Esophagus muscularis mucosa (tissue), 4 donors: ENCODE measurements at places on chromosomes 1 and 21. TPM values are rescaled to one million over a fixed set of nuclear protein-coding genes. Genes with fewer than 3 reads are reported as not detected.

DNA sequence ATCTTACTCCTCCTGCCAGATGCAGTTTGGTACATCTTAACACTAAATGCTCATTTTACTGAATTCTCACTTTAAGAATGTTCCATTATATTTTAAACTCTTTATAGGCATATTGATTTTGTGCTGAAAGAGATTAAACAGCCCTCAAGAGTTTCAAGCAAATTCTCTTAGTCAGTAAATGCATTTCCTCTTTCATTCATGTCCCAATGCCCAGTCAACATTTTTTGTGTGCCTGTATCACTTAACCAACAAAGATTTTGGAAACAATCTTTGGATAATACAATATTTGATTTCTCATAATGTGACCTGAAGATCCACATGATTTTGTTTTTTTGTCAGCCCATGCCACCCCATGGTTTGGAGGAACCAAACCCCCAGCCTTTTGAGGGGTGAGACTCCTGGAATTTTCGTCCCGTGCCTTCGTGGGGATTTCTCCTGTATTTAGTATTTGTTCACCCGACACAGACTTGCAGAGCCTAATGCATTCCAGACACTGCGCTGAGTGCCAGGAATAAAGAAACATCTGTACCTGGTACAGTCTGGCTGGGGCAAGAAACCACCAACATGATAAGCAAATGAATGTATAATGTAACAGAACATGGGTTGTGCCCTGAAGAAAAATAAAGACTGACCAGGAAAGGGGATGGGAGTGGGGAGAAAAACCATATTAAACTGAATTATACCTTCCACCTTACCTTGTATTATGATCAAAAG lies 47.1 kb upstream of the ETS2 start:
- peak overlapping the region; percentile 53 for H3K27ac ChIP-seq
- no peak overlapping the region for H3K4me3 ChIP-seq
- H3K36me3 ChIP-seq, result no peaks in the 10 kb centered on the region
- DNase-seq, result no peak

DNA sequence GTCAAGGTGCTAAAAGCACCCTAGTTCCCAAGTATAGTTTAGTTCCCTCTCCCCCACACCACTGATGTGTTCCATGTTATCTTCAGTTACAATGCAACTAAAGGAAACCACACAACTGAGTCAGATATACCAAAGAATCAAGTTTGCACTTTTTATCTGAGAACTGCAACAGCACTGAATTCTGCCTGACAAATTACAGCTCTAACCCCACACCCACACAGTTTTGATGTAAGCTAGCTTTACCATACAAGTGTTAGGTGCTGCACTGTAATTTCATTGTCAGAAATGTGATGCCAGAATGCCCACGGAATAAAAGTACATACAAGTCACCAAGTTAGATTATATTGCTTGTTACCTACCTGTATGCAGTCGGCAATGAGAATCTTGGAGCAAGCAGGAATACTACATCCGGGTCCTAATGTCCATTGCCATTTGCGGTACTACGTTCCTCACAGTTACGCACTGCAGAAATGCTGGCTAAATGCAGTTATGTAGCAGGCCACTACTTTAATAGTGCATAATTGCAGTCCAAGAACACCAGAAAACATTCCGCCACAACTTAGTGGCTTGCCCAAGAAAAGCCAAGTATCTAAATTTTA lies 12.1 kb downstream of the SFPQ start:
- H3K4me1 ChIP-seq, result peaks cover 67% of the 10 kb centered on the region
- H3K36me3 ChIP-seq, result peaks cover 99% of the 10 kb centered on the region
- H3K4me3 ChIP-seq, result no peak overlapping the region
- no peak overlapping the region for H3K27ac ChIP-seq
- no peaks in the 10 kb centered on the region for H3K27me3 ChIP-seq

DNA sequence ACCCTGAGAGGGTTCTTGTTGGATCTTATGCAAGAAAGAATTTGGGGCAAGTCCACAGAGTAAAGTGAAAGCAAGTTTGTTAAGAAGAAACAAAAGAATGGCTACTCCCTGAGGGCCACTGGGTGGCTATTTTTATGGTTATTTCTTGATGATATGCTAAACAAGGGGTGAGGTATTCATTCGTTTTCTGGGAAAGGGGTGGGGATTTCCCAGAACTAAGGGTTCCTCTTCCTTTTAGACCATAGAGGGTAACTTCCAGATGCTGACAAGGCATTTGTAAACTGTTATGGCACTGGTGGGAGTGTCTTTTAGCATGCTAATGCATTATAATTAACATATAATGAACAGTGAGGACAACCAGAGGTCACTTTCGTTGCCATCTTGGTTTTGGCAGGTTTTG lies 18.2 kb upstream of the IFI6 start:
- H3K27ac ChIP-seq, result no peak overlapping the region
- DNase-seq, result no peak
- H3K4me1 ChIP-seq, result no peaks in the 10 kb centered on the region
- no peaks in the 10 kb centered on the region for H3K27me3 ChIP-seq
- H3K36me3 ChIP-seq, result no peaks in the 10 kb centered on the region

GRCh38 chr1:85330214-85330631 lies 53.8 kb upstream of the BCL10 start:
- no peak overlapping the region for H3K27ac ChIP-seq
- H3K27me3 ChIP-seq, result no peaks in the 10 kb centered on the region
- peaks cover 25% of the 10 kb centered on the region for H3K4me1 ChIP-seq
- DNase-seq, result no peak
- H3K4me3 ChIP-seq, result no peak overlapping the region

DNA sequence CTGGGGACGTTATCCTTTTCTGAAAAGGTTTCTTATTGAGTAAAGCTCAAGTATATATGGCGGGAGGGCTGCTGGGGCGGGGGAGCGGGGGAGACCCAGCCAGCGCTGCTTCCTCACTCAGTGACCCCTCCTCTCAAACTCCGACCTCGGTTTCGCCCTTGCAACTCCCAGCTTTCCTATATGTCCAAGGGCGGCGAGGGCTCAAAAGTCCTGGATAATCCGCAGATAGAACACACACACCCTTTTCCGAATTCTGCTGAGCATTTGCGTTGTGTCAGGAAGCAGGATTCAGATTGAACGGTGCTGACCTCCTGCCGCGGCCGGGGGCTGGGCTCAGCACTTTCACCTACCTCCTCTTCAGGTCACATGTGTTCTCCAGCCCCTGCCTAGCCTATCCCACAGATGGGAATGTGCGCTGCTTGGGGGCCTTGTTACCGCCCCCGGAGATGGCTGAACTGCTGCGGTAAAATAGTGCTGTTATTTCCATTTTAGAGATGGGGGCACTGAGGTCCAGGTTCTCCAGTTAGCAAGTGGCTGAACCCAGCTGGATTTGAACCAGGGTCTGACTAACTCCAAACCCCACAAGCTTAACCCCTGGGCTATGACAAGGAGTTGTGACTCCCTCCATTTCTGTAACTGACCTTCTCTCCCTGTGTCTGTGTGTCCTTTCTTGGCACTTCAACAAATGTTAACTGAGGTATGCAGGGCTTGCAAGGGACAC lies 795 bp upstream of the AHDC1 start:
- H3K4me3 ChIP-seq, result peak overlapping the region; percentile 100
- H3K4me1 ChIP-seq, result peaks cover 57% of the 10 kb centered on the region
- no peak for DNase-seq
- H3K36me3 ChIP-seq, result no peaks in the 10 kb centered on the region
- H3K27me3 ChIP-seq, result no peaks in the 10 kb centered on the region

DNA sequence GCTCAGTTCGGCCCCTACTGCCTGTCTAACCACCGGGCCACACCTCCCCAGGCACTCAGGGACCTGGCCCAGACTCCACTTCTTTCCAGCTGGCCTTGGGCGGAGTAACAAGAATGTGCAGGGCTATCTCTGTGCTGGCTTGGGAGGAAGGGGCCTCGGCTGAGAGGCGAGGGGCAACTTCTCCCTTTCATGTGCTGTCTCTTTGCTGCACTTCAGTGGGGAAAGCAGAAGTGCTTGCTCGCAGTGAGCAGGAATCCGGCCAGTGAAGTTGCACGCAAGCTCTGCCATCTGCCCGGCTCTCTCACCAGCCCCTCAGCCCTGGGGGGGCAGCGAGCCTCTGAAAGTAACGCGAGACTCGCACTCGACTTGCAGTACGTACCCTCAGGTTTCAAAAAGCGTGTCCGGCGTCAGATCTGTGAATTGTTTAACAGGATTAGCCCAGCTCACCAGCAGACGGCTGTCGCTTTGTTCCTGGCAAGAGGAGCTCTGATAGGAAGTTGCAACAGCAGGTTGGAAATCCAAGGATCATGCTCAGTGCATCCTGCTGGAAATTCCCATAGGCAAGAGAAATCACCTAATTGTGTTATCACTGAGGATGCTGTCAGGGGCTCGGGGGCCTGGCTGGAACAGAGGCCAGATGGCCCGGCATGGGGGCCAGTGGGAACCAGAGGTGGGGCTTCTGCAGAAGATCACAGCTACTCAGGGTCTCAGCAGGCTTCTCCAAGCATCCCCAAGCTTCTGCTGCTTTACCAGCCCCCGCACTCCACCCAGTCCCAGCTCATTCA lies 221.1 kb downstream of the NPHP4 start:
- no peak overlapping the region for H3K27ac ChIP-seq
- peaks cover 10% of the 10 kb centered on the region for H3K4me1 ChIP-seq
- H3K4me3 ChIP-seq, result peak overlapping the region; percentile 11

- peak overlapping the region; percentile 63 for H3K4me3 ChIP-seq
- no peaks in the 10 kb centered on the region for H3K36me3 ChIP-seq
- H3K27me3 ChIP-seq, result no peaks in the 10 kb centered on the region
- peaks cover 39% of the 10 kb centered on the region for H3K4me1 ChIP-seq
- DNase-seq, result no peak
These were observed 548 bp upstream of the MFSD2A start for GRCh38 chr1:39954324-39954869.

WNT3A gene
- total RNA-seq, result not detected

VASH2 gene
- 2.9 TPM for total RNA-seq

DNA sequence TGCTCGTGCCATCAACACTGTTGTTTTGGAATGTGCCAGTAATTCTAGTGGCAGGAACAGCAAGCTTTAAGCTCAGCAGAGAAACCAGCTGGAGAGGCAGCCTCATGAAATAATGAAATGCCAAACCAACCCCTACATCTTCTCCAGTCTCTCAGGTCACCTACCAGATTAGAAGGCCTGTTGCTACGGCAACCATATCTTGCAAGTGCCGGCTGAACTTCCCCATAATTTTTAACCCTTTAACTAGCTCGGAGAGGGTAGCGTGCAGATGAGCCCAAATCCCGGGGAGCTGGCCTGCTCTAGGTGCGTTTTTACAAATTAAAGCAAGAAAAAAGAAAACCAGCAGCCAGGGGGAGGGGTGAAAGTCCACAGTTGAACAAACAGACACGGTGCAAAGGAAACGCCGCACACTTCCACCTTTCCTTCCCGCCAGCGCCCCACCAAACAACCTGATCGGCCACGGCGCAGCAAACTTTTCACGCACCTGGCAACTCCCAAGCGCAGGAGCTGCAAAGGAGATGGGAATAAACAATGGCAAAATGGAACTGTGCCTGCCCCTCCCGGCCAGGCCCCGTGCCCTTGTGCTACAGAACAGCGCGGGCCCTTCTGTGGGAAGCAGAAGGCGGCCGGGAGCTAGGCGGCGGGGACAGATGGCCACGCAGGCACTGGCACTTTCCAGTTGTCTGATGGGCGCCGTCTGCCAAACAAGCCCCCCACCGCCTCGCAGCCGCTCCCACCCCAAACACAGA lies 50.1 kb downstream of the SSBP3 start:
- H3K4me3 ChIP-seq, result no peak overlapping the region
- no peak for DNase-seq
- no peak overlapping the region for H3K27ac ChIP-seq
- H3K36me3 ChIP-seq, result no peaks in the 10 kb centered on the region
- H3K27me3 ChIP-seq, result no peaks in the 10 kb centered on the region

DNA sequence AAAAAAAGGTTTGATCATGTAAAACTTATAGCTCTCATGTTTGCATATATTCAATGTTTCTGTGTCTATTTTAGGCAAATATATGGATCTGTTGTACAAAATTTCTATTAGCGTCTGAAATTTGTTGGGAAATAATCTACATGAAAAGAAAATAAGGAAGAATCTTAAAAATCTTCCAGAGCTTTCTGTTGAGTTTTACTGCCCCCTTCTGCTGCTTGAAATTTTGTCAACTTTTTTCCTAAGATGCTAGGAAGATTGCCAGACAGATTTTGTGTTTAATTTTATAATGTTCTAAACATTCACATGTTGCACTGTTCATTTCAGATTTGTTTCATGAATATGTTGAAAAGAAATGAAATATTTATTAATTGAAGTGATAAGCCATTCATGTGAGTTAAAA lies 2.5 kb upstream of the PTGS2 start:
- H3K4me1 ChIP-seq, result peaks cover 24% of the 10 kb centered on the region
- no peak for DNase-seq
- no peaks in the 10 kb centered on the region for H3K27me3 ChIP-seq
- H3K27ac ChIP-seq, result no peak overlapping the region

- H3K27me3 ChIP-seq, result no peaks in the 10 kb centered on the region
- H3K4me3 ChIP-seq, result no peak overlapping the region
- no peak overlapping the region for H3K27ac ChIP-seq
- H3K4me1 ChIP-seq, result no peaks in the 10 kb centered on the region
- H3K36me3 ChIP-seq, result no peaks in the 10 kb centered on the region
These were observed 6.7 kb downstream of the AADACL3 start for GRCh38 chr1:12722626-12723025.

TMEM269 gene
- not detected for total RNA-seq

GRCh38 chr1:39195166-39196111 lies 9.1 kb upstream of the MACF1 start:
- no peaks in the 10 kb centered on the region for H3K27me3 ChIP-seq
- peak overlapping the region; percentile 94 for H3K27ac ChIP-seq
- no peak for DNase-seq
- no peak overlapping the region for H3K4me3 ChIP-seq
- H3K36me3 ChIP-seq, result no peaks in the 10 kb centered on the region

LIPI gene
- total RNA-seq, result not detected

GRCh38 chr21:27423038-27423437 lies 456.1 kb upstream of the ADAMTS5 start:
- H3K4me1 ChIP-seq, result peaks cover 19% of the 10 kb centered on the region
- H3K4me3 ChIP-seq, result no peak overlapping the region
- no peaks in the 10 kb centered on the region for H3K36me3 ChIP-seq
- H3K27ac ChIP-seq, result peak overlapping the region; percentile 40
- H3K27me3 ChIP-seq, result no peaks in the 10 kb centered on the region

GRCh38 chr21:37670883-37671282 lies 245.4 kb downstream of the KCNJ6 start:
- H3K36me3 ChIP-seq, result no peaks in the 10 kb centered on the region
- H3K4me1 ChIP-seq, result peaks cover 7% of the 10 kb centered on the region
- H3K27me3 ChIP-seq, result peaks cover 18% of the 10 kb centered on the region
- no peak overlapping the region for H3K27ac ChIP-seq

FMN2 gene
- total RNA-seq, result 0.32 TPM

DNA sequence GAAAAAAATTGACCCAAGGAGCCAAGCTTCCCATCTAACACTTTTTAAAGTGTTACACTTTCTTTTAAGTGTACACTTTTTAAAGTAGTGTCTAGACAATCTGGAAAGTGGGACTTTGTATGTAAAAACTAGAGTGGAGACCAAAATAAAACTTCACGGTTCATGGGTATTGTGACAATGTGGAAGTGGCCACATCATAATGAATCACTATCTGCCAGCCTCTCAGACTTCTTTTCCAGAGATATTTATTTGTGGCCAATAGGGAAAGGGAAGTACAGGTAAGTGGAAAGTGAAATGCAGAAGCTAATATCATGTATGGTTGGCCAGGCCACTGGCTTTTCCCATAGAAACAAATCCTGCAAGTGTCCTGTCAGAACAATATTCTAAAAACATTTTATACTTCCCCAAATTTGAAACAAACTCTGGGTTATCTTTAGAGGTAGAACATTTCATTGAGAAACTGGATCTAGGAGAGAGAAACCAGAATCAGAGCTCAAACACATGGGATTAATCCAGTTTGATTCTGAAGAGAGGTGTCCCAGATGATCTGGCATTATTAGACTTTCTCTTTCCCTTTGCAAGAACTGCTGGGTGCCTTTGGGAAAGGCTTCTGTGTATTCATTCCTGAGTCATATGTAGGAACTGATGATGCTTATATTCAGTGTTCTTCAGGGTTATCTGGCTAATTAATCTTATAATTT lies 2.0 kb downstream of the TNFSF18 start:
- H3K36me3 ChIP-seq, result no peaks in the 10 kb centered on the region
- H3K27me3 ChIP-seq, result no peaks in the 10 kb centered on the region
- DNase-seq, result no peak
- H3K4me3 ChIP-seq, result no peak overlapping the region
- no peak overlapping the region for H3K27ac ChIP-seq
